BJ (cell line): ENCODE measurements at places on chromosomes 7 and 10. TPM values are rescaled to one million over a fixed set of nuclear protein-coding genes. Genes with fewer than 3 reads are reported as not detected.

The R3HCC1L gene
- polyA plus RNA-seq, result 5.6 and 11.6 TPM in 2 replicates

The FAM24A gene
- polyA plus RNA-seq, result not detected in 2 replicates

DNA sequence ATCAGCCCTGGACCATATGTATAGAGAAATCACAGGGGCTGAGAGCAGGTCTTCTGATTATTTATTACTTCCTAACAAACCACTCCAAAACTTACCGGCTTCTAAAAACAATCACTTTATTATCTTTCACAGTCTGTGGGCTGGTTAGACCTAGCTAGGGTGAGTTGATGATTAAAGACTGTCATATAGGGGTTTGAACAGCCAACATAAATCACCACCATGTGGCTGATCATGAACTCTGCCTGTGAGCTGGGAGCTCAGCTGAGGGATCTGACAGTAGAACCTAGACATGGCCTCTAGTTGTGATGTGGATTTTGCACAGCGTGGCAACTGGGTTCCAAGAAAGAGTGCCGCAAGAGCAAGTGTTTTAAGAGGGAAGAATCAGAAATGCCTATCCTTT, 305.4 kb downstream of the CSTF2T start:
- no peak for DNase-seq

- no peak for DNase-seq
Measured at GRCh38 chr7:128867842-128868623, 5.4 kb downstream of the ATP6V1F start.

- DNase-seq, result no peak
Measured at GRCh38 chr7:155341463-155341983, 43.8 kb downstream of the INSIG1 start.

- no peak for DNase-seq
Measured at GRCh38 chr7:18330548-18330947, 165.0 kb upstream of the HDAC9 start.

DNA sequence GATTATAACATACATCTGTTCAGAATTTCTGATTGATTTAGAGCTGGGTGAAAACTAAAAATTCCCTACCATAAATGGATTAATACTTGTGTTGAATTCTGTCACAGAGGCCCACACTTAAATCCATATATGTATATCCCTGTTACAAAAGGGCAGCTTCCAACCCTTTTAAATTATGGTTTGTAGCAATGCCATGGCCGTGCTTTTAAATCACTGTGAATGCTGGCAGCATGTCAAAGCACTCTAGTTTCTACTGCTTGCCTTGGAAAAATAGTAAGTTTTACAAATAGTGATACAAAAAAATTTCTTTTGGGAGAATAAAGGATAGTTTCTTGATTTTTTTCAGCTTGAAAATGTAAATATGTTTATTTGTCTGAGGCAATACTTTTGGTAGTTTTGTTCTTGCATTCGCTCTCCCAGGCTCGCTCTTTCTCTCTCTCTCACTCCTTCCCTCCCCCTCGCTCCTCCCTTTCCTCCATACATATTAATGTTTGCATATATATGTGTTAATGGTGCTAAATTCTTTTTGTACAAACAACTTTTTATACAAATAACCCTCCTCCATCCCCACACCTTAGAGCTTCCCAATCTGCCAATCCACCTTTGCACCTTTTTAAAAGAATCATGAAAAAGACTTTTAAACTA, 29.8 kb downstream of the TES start:
- no peak for DNase-seq
